Mesothelial cell of epicardium (in vitro differentiated cells): ENCODE measurements at places on chromosomes 2 and 18.
A peak's percentile ranks its signal among the peaks of the same experiment; 100 is the strongest.

DNA sequence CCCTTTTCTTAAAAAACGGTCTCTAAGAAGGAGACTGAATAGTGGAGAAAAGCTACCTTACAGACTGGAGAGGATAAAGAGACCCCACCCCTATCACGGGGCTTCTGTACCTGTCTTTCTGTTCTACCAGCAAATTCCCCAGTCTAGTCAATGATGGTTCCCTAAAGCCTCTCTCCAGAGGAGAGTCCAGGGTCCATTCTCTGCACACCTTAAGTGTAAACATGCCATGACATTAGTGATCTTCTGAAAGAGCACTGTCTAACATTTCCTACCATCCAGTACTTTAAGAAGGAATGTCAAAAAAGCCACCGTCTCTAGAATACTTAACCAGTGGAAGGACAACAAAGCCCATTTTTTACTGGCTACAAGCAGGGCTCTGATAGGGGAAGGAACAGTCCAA is 17.0 kb upstream of the ERCC3 start:
- H3K4me3 ChIP-seq, result no peak overlapping the region
- H3K27ac ChIP-seq, result no peak overlapping the region
- H3K4me1 ChIP-seq, result no peaks in the 10 kb centered on the region
- DNase-seq, result no peak

GRCh38 chr2:127170452-127171197 is 49.5 kb downstream of the CYP27C1 start:
- no peak overlapping the region for H3K27ac ChIP-seq
- no peak for DNase-seq
- no peaks in the 10 kb centered on the region for H3K36me3 ChIP-seq
- H3K27me3 ChIP-seq, result no peaks in the 10 kb centered on the region
- no peak overlapping the region for H3K4me3 ChIP-seq

DNA sequence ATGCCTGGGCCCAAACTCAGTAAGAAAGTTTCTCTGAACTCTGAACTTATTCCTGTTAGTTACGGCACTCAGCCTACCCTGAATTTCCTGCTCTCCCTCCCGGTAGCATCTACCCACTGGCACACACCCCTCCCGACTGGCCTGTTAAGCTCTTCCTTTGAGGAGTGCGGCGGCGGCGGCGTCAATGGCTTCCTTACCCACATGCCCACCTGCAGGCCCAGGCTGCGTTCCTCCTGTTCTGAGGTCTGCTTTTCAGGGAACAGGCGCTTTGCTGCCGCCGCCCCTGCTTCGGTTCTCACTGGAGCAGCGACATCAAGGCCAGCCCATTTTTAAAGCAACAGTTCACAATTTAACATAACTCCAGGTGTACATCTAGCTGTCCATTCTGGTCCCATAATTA is 432.4 kb downstream of the DCDC2C start:
- no peak overlapping the region for H3K27ac ChIP-seq
- H3K4me1 ChIP-seq, result peaks cover 17% of the 10 kb centered on the region
- H3K27me3 ChIP-seq, result no peaks in the 10 kb centered on the region
- H3K36me3 ChIP-seq, result no peaks in the 10 kb centered on the region

DNA sequence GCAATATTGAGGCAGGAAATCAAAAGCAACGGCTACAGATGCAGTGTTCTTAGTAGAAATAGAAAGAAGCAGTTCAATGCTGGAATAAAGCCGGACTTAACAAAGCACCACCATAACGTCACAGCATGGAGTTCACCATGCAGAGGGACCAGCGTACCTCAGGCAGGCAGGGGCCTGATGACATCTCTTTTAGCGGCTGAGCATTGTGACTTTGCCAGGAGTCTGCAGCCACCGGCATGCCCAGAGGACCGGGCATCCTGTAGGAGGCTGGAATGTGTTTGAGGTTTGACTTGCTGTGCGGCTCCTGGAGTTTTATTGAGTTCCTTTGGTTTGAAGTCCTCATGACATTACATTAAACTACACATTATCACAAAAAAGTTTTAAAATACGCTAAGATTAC is 139.8 kb downstream of the UXS1 start:
- no peaks in the 10 kb centered on the region for H3K36me3 ChIP-seq
- DNase-seq, result no peak
- peaks cover 34% of the 10 kb centered on the region for H3K27me3 ChIP-seq
- no peak overlapping the region for H3K27ac ChIP-seq
- no peak overlapping the region for H3K4me3 ChIP-seq
- H3K4me1 ChIP-seq, result peaks cover 11% of the 10 kb centered on the region

GRCh38 chr2:222353993-222354392 is 55.2 kb upstream of the PAX3 start:
- H3K36me3 ChIP-seq, result peaks cover 3% of the 10 kb centered on the region
- no peak overlapping the region for H3K27ac ChIP-seq
- H3K4me3 ChIP-seq, result no peak overlapping the region

DNA sequence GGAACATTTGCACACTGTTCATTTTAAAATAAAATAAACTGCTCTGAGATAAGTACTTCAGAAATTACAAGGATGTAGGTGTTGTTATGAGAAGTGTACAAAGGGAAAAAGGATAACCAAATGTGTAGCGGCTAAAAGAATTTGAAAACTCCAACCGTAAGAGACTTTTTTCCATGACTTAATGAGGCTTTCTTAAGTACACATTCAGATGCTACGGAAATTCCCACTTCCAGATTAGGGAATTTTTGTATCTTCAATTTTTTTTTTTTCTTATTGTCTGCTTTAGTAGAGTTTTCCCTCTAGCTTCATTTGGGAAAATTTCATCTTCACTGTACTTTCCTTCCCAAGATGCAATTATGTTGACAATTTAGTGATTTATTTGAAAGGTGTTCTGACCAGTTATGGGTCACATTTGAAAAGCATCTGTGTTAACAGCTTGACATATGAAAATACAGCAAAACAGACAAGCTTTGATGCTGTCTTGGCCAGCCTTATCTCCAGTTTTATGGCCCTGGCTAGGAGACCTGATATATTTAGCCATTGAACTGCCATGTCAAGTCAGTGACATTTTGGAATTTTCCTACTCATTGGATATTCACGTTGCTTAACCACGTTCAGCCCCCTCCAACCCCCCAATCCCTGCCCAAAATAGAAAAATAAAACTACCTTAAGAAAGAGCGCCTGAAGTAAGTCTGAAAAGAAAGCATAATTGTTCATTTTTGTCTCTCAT is 105.6 kb downstream of the FEZ2 start:
- no peaks in the 10 kb centered on the region for H3K27me3 ChIP-seq
- H3K4me1 ChIP-seq, result peaks cover 46% of the 10 kb centered on the region
- H3K27ac ChIP-seq, result peak overlapping the region; percentile 92
- no peak overlapping the region for H3K4me3 ChIP-seq

- no peak overlapping the region for H3K27ac ChIP-seq
- H3K4me3 ChIP-seq, result no peak overlapping the region
- DNase-seq, result no peak
- H3K4me1 ChIP-seq, result no peaks in the 10 kb centered on the region
- H3K27me3 ChIP-seq, result no peaks in the 10 kb centered on the region
- no peaks in the 10 kb centered on the region for H3K36me3 ChIP-seq
Observed at GRCh38 chr18:68354176-68354575, 360.7 kb downstream of the TMX3 start.

DNA sequence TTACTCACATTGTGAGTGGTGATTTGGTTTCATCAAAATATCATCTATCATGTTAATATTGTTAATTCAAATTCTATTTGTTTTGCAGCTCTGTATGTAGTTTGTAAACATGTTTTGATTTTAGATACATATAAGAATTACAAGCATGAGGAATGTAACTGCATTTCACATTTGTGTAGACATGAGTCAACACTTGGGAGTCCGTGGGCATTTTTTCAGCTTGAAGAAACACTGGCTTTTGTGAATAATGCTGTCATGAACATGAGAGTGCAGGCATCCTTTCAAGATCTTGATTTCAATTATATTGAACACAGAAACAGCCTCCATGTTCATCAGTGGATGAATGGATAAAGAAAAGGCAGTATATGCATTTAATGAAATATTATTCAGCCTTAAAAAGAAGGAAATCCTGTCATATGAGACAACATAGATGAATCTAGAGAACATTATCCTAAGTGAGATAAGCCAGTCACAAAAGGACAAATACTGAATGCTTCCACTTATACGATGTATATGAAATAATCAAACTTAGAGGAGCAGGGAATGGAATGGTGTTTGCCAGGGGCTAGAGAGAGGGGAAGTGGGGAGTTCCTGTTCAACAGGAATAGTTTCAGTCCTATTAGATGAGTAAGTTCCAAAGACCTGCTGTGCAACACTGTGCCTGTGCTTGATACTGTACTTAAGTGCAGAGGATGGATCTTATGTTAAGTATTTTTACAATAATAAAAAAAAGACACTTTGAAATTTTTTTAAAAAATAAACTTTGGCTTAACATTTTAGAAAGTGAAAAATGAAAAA is 194.9 kb downstream of the LRATD1 start:
- no peaks in the 10 kb centered on the region for H3K27me3 ChIP-seq
- DNase-seq, result no peak
- no peaks in the 10 kb centered on the region for H3K36me3 ChIP-seq
- no peak overlapping the region for H3K4me3 ChIP-seq

GRCh38 chr2:121017396-121017795 is 267.6 kb downstream of the TFCP2L1 start:
- peaks cover 2% of the 10 kb centered on the region for H3K27me3 ChIP-seq
- no peaks in the 10 kb centered on the region for H3K4me1 ChIP-seq
- H3K4me3 ChIP-seq, result no peak overlapping the region
- H3K36me3 ChIP-seq, result no peaks in the 10 kb centered on the region
- DNase-seq, result no peak
- no peak overlapping the region for H3K27ac ChIP-seq

GRCh38 chr18:13720847-13721246 is 5.5 kb downstream of the FAM210A start:
- H3K27ac ChIP-seq, result no peak overlapping the region
- H3K36me3 ChIP-seq, result no peaks in the 10 kb centered on the region
- no peak overlapping the region for H3K4me3 ChIP-seq
- H3K4me1 ChIP-seq, result peaks cover 18% of the 10 kb centered on the region
- no peak for DNase-seq

DNA sequence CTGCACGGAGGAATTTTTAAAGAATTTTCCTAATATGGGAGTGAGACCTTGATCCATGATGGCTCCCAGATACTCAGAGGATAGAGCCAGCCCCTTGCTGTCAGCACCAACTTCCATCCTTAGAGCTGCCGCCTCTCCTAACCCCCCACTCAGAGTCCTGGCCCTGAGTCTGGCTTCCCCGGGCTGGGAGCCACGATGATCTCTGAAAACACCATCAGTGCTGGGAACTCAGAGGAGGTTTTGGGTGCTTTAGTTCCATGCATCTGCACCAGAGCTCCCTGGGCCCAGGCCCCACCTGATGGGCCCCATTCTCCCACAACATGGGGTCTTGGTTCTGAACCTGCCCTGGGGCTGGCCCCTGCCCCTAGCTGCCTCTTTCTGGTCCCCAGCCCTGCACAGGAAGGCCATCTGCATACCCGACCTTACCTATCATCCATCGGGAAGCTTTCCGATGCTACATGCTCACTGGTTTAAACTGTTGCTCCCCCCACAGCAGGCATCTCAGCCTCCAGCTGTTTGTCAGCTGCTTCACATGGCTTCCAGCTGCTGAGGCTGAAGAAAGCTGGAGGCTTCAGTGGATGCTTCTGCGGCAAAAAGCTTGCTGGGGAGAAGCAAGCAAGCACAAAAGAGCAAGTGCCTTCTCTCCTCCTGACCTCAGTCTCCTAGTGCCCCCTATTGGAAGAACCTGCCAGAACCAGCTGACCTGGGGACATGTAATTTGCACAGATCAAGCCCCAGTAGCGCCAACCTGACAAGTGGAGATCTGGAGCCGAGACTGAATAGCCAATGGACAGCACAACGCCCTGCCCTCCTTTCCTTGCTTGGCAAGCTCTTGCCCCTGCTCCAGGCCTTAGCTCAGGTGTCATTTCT is 24.2 kb upstream of the RHOB start:
- no peaks in the 10 kb centered on the region for H3K36me3 ChIP-seq
- no peak overlapping the region for H3K4me3 ChIP-seq
- no peak overlapping the region for H3K27ac ChIP-seq
- H3K4me1 ChIP-seq, result peaks cover 2% of the 10 kb centered on the region
- DNase-seq, result no peak

- H3K4me3 ChIP-seq, result no peak overlapping the region
- peaks cover 45% of the 10 kb centered on the region for H3K4me1 ChIP-seq
- DNase-seq, result no peak
- no peaks in the 10 kb centered on the region for H3K36me3 ChIP-seq
- H3K27ac ChIP-seq, result no peak overlapping the region
Observed at GRCh38 chr2:219399716-219400478, 12.2 kb upstream of the DNPEP start.

DNA sequence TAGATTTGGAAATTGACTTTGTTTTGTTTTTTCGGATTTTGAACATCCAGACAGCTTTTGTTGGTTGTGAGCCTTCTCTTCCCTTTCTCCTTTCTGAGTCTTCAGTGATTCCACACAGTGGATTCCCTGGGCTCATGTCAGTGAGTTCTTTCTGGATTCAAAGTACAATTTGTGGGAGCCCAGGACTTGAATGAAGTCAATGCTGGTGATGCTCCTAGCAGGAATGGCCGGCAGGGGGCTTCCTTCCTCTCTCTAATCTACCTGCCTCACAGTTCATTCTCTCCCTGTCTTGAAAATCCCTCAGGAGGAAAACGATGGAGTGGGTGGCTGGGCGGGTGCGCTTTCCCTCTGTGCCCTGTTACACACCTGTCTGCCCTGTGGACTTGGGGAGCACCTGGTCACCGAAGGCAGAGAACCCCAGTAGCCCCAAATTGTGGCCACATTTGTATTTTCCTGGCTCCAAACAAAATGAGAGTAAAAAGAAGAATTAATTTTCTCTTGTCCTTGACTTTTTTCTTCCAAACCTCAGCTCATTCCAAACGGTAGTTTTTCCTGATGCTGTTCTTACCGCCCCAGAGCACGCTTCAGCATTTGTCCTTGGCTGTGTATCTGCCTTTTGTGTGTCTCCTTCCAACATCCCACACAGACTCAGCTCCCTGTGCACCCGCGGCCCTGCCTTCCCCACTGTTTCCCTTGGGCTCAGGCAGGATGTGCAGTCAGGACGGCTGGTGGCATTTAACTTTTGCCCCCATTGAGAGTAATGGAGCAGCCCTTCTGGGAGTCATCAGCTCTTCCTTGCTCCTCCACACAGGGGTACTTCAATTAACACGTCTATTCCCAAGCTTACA is 86.6 kb downstream of the MARCO start:
- H3K36me3 ChIP-seq, result no peaks in the 10 kb centered on the region
- peaks cover 77% of the 10 kb centered on the region for H3K27me3 ChIP-seq
- no peak overlapping the region for H3K27ac ChIP-seq
- DNase-seq, result no peak
- H3K4me1 ChIP-seq, result no peaks in the 10 kb centered on the region

DNA sequence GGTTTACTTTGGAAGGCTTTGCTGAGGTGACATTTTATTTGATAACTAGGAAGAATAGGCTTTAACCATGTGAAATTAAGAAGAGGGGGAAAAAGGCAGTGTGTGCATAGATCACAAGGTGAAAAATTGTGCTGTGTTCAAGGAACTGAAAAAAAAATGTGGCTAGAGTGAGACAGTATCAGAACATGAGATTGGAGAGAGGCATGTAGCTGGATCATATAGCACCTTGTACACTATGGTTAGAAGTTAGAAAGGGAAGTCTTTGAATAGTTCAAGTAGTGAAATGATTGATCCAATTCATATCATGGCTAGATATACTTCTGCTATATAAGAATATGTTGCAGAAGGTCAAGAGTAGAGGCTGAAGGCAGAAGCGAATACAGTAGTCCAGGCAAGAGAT is 12.3 kb upstream of the TNFRSF11A start:
- DNase-seq, result no peak
- no peak overlapping the region for H3K4me3 ChIP-seq
- H3K36me3 ChIP-seq, result peaks cover 9% of the 10 kb centered on the region
- no peaks in the 10 kb centered on the region for H3K4me1 ChIP-seq
- no peak overlapping the region for H3K27ac ChIP-seq

- no peak for DNase-seq
- peaks cover 5% of the 10 kb centered on the region for H3K36me3 ChIP-seq
- no peak overlapping the region for H3K4me3 ChIP-seq
- peaks cover 3% of the 10 kb centered on the region for H3K27me3 ChIP-seq
- no peak overlapping the region for H3K27ac ChIP-seq
Observed at GRCh38 chr2:9137379-9138150, 69.0 kb upstream of the ASAP2 start.
